ENCODE measurements at places on chromosomes 5 and 9.

DNA sequence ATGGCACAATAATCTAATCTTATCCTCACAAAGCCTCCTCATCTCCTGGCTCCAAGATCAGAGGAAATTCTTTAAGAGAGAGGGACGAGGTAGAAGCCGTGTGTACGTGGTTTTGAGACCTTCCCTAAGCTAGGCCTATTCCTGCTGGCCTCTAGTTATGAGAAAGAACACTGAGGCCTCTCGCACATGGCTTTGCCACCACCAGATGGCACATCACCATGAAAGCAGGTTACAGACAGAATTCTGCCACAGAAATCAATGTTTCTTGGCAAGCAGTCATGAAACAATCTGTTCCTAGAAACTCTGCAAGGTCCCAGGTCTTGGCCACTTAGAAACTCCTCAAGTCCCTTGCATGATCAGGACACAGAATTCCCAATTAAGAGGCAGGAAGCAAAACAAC is 268.2 kb upstream of the TAS2R1 start:
- DNase-seq: no peak

GRCh38 chr9:34271265-34272006 is 57.6 kb downstream of the KIF24 start:
- no peak for DNase-seq

GRCh38 chr5:153879596-153879995 is 159.1 kb downstream of the FAM114A2 start:
- DNase-seq: no peak

- no peak for DNase-seq
These were observed 114.0 kb downstream of the LHX2 start for GRCh38 chr9:124125651-124125977.

GRCh38 chr9:85213650-85214607 is 527.8 kb downstream of the AGTPBP1 start:
- no peak for DNase-seq

GRCh38 chr5:151686674-151687407 is at the start of gene SPARC:
Gene SPARC (minus strand): TSS chr5:151686915. CDS start chr5:151676188, 10,727 bp downstream.
- peak; percentile 15 for DNase-seq

DNA sequence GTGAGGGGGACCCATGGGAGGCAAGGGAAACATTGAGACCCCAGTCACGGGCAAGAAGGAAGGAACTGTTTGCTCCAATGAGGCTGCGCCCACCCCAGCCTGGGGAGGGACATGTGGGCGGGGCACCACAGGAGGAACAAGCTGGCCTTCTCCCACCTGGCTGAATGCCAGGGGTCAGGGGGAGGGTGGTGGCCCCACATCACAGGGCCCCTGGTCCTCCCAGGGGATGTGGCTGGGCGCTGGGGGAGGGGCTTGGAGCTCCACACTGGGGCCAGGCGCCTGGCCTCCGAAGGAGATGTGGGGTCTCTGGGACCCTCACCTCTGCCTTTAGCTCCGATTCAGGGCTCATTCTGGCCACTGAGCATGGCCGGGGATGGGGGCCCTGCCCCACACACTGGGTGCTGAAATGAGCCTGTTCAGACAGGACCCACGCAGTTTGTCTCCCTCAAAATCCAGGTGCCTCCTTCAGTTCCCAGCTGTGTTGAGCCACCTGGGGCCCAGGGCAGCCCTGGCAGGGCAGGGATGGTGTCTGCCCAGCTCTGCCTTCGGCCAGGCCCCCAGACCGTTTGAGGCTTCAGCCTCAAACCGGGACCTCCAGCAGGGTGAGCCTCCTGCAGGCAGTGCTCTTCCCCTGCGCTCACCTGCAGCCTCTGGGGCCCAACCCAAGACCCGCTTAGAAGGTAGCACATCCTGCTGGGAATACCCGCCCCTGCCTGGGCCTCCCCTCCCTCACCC is 33.2 kb upstream of the NOTCH1 start:
- peak; percentile 70 for DNase-seq

DNA sequence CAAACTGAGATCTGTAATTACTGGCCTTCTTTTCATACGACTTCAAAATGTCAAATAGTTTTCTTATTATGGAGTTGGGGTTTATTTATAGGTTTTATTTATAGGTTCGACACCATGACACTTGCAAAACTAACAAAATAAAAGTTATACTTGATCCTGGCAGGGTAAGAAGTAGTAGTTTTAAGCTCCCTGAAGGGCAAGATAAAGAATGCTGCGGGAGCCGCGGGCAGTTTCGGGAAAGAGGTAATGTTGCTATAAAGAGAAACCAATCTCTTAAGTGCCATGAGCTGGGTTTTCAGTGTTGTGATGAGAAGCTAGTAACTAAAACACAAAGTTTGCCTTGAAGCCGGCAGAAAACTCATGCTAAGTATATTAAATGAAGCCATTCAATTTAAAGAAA is 24.8 kb downstream of the PTPN3 start:
- no peak for DNase-seq

GRCh38 chr5:148569948-148570347 is 84.4 kb downstream of the HTR4 start:
- DNase-seq: no peak

DNA sequence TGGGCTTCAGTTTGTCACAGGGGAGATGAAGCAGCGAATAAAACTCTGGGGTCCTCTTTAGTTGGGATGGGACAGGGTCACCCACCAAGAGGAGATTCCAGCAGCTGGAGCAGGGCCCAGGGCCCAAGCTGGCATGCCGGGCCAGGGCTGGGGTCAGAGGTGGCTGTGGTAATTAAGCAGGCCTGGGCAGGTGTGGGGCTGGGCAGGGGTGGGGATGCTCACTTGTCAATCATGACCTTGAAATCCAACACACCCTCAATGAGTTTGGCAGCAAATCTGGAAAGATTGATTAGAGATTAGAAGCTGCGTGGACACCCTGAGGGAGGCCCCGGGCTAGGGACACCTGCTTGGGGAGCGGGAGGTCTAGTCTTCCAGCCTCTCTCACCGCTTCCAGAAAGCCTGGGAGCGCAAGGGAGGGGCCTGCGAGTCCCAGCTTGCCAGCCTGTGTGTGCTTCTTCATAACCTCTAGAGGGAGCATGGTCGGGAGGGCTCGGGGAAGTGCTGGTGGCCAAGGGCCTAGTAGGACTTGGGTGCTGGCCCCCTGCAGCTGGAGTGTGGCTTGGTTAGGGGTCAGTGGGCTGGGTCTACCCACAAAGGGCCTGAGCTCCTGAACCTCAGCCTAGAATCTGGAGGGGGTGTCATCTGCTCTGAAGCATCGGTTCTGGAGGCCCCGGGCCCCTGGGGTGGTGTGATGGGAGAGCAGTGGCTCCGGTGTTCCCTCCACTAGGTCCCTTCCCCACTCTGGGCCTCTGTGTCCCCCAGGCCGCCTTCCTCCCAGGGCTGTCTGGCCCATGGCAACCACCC is 7.6 kb downstream of the CRAT start:
- DNase-seq: peak; percentile 39

DNA sequence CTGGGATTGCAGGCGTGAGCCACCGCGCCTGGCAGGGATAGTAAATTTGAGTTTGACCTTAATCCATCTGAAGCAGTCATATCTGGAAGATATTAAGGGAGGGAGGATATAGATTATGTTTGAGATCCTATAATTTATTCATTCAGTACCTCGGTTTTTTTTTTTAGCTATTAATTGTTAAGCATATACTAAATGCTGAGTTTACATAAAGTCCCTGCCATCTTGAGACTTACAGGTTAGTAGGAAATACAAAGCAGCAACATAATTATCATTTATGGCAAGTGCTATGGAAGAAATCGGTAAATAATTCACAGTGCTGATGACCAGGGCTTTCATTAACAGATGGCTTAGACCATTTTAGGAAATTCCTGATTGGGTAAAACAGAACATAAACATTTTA is 66.5 kb upstream of the FCHO2 start:
- no peak for DNase-seq

DNA sequence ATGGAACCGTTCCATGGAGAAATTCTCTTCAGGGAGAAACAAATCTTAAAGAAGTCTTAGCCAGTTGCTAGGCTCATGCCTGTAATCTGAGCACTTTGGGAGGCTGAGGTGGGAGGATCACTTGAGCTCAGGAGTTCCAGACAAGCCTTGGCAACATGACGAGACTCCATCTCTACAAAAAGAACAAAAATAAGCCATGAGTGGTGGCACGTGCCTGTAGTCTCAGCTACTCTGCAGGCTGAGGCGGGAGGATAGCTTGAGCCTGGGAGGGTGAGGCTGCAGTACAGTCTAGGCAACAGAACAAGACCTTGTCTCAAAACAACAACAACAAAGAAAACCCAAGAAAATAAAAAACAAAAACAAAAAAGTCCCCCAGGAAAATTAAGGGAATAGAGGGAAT is 8.2 kb downstream of the HSPB3 start:
- no peak for DNase-seq

GRCh38 chr9:2195211-2195610 is 180.1 kb downstream of the SMARCA2 start:
- no peak for DNase-seq

DNA sequence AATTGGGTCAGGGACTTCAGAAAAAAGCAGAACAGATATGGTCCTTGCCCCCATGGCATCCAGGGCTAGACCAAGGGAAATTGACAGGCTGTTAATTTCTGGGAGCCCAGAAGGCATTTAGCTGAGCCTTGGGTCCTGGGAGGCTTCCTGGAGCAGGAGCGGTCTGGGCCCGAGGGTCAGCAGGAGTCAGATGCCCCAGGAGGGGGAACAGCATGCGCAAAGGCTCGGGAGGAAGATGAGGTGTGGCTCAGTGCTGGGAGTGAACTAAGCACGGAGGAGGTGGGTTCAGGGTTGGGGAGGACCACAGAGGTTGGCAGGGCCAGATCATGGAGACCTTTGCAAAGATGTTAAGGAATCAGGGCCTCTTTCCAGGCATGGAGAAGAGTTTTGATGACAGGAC is 48.2 kb upstream of the NEURL1B start:
- no peak for DNase-seq

DNA sequence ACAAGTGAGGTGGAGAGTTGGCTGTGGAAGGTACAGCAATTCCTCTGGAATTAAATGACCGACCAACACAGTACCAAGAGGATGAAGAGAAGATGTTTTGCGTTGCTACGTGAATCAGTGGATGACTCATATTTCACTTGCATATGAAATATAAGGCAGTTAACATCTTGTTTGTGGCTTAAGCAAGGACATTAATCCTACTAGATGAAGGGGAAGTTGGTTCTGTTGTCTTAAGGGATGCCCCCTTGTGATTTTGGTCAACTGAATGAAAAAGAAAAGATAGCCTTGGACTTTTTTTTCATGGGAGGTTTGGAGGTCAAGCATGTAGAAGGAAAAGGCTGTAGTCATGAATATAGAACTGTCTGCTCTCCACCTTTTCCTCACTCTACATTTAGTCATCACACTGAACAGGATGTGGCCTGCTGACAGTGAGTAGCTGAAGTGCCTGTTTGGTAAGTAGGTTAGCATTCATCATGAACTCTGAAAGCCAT is 33.9 kb downstream of the VLDLR start:
- peak; percentile 42 for DNase-seq

DNA sequence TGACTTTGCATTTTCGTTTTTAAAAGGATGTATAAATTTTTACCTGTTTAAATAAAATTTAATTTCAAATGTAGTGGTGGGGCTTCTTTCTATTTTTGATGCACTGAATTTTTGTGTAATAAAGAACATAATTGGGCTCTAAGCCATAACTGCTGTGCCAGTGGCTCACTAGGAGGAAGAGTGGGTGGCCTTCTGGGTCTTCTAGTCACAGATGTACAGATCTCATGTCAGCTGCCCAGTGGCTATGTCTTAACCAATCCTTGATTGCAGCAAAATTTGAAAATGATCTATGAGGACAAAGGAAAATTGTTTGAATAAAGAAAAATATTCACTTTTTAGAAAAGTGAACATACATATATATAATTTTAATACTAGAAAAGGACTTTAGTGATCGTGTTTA is 5.4 kb downstream of the CTSL start:
- no peak for DNase-seq

GRCh38 chr9:130195638-130196037 is 23.4 kb downstream of the NCS1 start:
- no peak for DNase-seq

GRCh38 chr9:99808454-99808853 is 13.2 kb upstream of the NR4A3 start:
- no peak for DNase-seq

- DNase-seq: no peak
These were observed 77.0 kb upstream of the TMC1 start for GRCh38 chr9:72444435-72444834.

DNA sequence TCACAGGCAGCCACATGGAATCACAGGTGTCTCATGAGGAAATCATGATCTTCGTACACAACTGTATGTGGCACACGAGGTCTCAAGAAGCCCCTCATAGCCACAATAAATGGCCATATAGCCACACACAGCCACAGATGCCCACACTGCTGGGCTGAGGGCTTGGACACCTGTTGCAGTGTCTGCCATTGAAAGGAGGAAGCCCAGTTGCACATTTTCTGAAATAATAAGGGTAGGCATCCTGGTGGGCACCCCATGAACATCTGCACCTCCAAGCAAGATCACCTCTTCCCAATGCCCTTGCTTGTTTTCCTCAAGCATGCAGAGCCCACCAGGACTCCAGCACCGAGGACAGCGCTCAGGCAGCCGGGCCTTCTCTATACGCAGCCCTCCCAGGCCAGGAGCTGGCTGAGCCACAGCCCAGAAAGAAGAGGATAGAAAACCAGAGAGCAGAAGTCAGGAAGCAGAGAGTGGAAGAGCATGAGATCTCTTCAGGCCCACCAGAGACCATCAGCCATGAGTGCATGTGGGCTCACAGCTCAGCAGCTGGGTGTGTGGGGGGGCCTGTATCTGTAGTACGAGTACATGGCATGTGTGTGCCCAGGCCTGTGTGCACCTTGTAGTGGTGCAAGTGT is 1.0 kb upstream of the ACSL6 start:
- peak; percentile 58 for DNase-seq

- no peak for DNase-seq
These were observed 467.3 kb downstream of the DNAH5 start for GRCh38 chr5:13477118-13477737.

DNA sequence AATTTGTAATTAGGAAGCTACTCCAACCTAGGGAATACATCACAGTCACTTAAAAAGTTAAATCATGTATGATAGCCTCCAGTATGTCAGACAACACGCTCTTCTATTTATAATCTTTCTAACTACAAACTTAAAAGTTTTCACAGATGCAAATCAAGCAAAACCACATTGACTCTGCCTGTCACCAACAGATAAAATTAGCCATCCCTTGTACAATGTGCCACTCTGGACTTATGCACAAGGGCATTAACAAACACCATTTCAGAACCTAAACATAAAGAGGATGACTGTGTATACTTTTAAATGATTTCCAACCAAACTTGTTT is 14.7 kb downstream of the ERP44 start:
- DNase-seq: no peak

DNA sequence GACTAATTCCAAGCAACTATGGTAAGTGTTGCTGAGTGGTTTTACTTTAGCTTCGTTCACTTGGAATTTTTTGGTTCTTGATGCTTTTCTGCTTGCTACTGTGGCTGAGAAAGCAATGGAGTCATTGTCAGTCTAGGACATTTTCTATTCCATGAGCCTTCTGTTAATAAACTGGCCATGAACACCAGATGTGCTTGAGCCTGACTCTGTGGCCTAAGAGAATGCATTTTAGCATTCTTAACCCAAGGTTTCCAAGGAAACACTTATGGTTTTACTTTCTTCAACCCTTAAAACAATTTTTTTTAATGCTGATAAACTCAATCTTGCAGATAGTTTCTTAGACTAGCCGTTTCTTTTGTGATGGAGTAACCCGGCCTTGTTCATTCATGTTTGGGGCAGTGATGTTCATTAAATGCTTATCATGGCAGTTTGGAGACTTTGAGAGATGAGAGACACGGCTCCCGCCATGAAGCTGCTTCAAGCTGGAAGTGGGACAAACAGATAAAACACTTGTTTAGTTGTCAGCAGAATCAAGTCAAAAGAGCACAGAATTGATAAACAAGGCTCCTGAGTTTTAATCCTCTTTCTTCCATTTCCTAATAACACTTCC is 42.4 kb downstream of the OSTF1 start:
- DNase-seq: no peak

GRCh38 chr9:35933550-35934067 is 24.3 kb downstream of the SPAAR start:
- no peak for DNase-seq
